ENCODE measurements at places on chromosomes 4 and X.

DNA sequence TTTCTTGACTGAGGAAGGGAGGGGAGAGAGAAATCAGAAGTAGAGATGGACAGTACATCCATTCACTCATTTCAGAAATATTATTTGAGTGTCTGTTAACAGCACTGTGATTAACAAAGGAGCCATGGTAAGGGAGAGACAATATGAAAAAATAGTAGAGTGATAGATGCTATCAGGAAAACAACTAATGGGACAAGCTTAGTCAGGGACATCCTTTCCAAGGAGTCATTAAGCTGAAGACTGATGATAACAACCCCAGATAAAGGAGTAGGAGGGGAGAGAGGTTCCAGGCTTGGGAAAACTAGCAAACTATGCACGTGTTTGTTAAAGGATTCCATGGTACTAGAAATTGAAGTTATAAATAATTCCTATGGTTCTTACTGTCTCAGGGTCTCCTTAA, 122.2 kb downstream of the CBR4 start:
- no peak for DNase-seq

DNA sequence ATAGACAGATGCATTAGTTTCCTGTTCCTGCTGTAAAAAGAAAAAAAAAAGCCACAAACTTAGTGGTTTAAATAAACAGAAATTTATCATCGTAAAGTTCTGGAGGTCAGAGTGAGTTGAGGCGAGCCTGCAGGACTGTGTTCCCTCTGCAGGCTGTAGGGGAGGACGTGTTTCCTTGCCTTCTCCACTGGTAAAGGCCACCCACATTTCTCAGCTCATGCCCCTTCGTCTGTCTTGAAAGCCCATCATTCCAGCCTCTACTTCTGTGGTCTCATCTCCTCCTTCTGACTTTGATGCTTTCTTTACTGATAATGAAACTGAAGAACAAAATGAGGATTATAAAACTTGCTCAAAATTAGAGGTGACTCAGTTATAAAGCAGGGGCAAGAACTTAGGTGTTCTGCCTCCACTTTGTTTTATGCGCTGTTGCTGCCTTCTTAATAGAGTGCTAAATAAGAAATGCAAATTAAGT, 143.0 kb downstream of the STIM2 start:
- DNase-seq: peak; percentile 29

DNA sequence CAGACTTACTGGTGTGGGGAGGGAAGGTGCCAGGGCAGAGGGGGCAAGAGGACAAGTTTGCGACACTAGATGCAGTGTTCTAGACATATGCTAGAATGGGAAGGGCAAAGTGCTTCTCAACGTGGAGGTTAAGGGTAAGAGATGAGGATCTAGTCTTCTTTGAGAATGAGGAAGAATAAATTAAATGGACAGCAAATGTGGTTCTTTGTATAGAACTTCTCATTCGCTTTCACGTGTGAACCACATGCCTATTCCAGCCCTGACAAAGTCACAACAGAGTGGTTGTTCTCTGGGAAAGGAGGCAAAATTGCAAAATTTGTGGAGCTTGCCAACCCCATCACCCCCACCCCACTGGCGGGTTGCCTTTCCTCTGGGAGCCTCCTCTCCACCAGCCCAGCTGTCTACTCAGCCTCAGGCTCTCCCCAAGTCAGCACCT, 1.5 kb upstream of the ANXA5 start:
- DNase-seq: no peak

- DNase-seq: no peak
Observed at GRCh38 chrX:85111347-85111746, 107.7 kb downstream of the APOOL start.

DNA sequence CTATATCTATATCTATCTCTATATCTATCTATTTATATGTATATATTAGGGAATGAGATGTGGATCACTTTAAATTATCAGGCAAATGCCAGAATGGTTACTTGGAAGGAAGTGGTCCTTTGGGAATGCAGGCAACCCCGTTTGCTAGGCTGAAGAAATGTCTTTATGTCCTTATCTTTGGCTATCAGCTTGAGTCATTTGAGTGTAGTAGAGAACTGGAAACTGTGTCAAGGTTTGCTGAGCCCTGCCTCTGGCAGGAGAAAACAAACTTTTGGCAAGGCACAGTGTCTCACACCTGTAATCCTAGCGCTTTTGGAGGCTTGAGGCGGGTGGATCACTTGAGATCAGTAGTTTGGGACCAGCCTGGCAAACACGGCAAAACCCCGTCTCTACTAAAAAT, 167.3 kb downstream of the ACTRT1 start:
- DNase-seq: no peak

- DNase-seq: no peak
Observed at GRCh38 chr4:15295421-15296162, 132.2 kb upstream of the C1QTNF7 start.

Measured in stimulated activated CD8-positive, alpha-beta memory T cell treated with anti-CD3 and anti-CD28 coated beads, Interleukin-7, amount 100 ng/mL, for 48 hours (primary cell).